ENCODE measurements at places on chromosomes 7 and 10.

- DNase-seq, result no peak
Observed at GRCh38 chr7:12281038-12281437, 69.9 kb downstream of the TMEM106B start.

- DNase-seq, result no peak
Observed at GRCh38 chr10:73597346-73597745, 6.2 kb upstream of the USP54 start.

DNA sequence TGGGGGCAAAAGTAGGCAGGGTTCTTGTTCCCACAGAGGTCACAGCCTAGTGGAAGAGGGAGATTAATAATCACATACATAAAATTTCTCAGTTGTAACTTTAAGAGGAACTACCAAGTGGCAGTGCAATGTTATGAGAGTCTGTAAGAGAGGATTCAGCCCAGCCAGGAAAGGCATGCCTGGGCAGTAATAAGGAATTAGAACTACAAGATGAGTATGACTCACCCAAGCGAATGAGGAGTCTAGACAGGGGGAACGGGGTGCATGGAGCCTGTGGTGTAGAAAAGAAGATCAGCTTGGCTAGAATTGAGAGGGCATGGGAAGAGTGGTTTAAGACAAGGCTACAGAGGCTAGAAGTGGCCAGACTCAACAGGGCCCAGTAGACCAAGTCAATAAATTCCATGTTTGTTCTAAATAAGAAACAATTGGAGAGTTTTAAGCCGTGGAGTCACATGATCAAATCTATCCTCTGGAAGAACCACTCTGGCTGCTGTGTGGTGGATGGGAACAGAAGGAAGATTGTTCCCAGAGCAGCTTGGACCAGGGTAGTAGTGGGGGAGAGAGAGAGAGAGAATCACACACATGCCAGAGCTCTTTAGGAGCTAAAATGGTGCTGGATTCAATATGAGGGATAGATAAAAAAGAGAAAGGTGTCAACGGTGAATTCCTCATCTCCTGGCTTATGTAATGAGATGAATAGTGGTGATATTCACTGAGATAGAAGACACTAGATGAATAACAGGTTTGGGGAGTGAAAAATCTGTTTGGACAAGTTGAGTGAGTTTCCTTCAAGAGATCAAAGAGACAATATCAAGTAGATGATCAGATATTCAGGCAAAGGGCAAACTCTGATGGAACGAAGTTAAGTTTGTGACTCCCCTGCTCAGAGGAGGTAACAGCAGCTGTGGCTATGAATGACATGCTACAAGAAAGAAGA, 265.1 kb downstream of the FGFR2 start:
- no peak for DNase-seq

- no peak for DNase-seq
Observed at GRCh38 chr7:106621393-106622132, 39.4 kb downstream of the CCDC71L start.

DNA sequence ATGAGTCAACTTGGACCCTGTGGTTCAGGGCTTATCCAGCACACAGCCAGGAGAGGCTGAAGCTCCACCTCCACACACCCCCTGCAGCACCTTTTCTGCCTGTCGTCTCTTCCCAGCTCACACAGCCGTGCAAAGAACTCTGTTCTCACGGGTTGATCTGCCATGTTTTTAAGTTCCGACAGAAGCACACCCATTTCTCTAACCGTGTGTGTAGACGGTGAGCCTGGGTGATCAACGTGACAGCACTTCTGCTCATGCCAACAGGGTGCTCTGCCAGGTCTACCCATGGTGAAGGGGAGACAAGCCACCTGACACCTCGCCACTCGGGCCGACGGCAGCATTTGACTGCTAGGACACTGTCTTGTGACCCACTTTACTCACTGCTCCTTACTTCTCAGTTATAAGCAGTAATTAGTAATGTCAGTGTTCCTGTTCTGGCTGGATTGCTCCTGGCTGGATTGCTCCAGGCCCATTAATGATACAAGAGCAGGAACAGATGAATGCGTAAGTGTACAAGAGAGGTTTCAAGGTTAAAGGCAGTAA, 90.5 kb downstream of the RNF216 start:
- no peak for DNase-seq

DNA sequence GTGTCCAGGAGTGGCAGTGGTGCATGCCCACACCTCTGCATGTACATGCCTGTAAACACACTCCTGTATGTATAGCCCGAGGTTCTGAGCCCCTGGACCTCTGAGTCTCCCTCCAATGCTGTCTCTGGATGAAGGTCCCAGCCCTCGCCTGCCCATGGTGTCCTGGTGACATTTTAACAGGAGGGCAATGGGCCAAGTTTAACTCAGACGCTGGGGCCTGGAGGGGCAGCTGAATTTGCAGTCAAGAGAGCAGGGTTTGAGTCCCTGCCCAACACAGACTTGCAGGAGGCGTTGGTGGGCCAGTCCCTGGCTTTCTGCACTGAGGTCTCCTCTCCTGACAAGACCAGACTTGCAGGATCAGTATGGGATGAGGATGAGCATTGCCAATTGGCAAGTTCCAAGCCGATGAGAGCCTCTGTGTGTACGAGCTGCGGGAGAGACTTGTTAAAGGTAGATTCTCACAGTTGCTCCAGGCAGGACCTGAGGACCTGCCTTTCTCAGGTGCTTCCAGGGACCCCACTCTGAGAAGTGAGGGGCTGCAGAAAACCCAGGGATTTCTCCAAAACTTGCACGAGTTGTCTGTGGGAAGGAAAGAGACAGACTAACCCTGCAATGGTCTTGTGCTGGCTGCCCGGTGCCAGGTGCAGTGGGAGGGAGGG, 141.9 kb downstream of the ELFN1 start:
- no peak for DNase-seq

- DNase-seq, result no peak
Observed at GRCh38 chr10:80207768-80208370, 2.5 kb upstream of the ANXA11 start.

DNA sequence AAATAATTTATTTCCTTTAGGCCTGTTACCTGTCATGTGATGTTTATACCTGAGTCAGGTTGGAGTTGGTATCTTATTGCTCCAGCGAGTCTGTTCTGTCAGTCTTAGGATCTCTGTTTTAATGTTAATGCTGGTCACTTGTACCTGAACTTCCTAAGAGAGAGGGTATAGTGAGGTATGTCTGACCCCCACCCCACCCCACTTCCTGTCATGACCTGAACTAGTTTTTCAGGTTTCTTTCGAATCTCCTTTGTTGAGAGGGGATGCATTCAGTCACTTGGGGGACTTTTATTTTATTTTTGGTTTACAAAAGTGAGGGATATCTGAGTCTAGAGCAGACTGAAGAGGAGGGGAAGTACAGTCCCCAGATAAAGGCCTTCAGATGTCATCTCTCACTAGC, 769.0 kb upstream of the COBL start:
- no peak for DNase-seq

- no peak for DNase-seq
Observed at GRCh38 chr10:4882704-4883078, 56.7 kb downstream of the AKR1E2 start.

DNA sequence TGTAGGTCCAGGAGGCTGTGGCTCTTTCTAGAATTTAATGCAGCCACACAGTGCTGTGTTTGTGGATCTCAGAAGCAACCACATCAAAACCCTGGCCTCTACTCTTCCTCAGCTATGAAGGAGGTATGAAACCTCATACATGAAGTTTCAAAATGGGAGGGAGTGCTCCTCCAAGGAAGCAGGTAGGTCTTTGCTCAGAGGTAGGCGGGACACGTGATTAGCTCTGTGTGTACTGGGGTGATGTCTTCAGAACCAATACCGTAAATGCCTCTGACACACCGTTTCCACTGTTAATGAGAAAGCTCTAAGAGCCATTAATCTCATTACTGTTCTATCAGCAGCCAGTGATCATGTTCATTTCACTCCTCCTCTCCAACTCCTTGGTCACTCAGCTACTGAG, 126.1 kb downstream of the PLXNA4 start:
- no peak for DNase-seq

All from AG04449 (cell line).